ENCODE measurements at places on chromosomes 11 and 22. TPM values are rescaled to one million over a fixed set of nuclear protein-coding genes. Genes with fewer than 3 reads are reported as not detected.

The VPREB3 gene
- total RNA-seq: not detected

The POU2AF2 gene
- total RNA-seq: not detected

The ROBO4 gene
- total RNA-seq: 0.97 TPM

The PDGFB gene
- not detected for total RNA-seq

DNA sequence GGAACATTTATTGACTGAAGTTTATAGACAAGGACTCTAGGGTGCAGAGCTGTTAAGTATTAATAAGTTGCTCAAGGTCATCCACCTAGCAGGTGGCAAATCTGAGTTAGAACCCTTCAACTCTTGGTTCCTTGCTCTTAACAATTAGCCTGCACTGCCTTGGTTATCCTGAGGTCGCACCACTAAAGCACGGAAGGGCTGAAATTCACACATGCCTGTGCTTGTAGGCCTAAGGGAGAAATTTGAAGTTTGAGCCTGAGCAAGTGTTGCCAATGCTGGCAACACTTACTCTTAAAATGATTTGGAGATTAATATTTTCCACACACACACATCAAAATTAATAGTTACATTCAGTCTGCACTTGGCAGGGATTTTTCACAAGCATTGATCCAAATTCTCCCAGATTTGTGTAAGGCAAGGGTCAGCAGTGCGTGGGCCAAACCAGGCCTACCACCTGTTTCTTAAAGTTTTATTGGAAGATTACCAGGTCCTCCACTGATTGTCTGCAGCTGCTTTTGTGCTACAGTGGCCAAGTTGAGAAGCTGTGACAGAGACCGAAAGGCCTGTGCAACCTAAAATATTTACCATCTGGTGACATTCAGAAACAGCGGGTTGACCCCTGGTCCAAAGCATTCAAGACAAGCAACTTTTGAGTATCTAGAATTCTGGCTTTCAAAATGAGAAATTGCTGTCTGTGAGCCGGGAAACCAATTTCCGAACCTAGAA lies 16.3 kb downstream of the APOL5 start:
- peak; percentile 16 for DNase-seq

DNA sequence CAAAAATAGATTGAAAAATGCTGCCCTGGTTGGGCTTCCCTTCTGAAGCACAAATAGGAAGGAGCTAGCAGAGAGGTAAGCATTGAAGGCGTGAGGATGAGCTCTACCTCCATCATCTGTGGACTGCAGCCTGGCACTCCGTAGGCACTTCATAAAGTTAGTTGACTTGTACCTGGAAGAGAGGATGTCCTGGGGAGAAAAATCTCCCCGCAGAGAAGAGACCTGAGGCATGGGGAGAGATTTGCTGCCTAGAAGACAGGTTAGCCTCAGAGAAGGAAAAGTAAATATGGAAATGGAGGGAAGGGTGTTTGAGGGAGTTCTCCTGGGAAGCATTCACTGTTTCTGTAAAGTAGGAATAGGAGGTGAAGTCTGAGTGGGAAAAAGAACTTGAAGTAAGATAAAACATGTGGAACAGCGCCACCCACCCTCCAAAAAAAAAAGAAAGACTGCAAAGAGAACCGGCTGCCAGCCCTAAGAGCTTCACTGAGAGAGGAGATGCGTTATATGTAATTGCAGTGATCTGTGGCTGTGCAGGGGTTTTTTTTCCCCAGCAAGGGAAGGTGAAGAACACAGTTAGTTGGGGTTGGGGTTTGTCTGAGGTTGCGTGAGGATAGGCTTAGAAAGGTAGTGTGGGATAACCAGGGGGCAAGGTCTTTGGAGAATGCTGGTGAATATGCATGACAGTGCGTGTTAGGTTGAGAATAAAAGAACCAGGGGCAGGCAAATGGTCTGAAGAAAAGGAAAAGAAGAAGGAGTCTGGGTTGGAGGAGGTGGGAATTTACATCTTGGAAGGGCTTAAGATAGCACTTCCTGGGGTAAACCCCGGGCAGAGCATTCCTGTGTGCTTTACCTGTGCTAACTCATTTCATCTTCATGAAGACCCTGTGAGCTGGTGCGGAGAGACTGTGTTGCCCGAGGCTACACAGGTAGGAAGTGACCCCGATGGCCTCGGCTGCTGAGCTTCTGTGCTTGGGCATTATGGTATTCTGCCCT lies 16.0 kb downstream of the TNRC6B start:
- DNase-seq: no peak
